Activated CD8-positive, alpha-beta memory T cell treated with anti-CD3 and anti-CD28 coated beads for 48 hours (primary cell): ENCODE measurements at places on chromosomes 16 and 17.

- DNase-seq: no peak
These were observed 3.1 kb upstream of the TLCD2 start for GRCh38 chr17:1713160-1713877.

DNA sequence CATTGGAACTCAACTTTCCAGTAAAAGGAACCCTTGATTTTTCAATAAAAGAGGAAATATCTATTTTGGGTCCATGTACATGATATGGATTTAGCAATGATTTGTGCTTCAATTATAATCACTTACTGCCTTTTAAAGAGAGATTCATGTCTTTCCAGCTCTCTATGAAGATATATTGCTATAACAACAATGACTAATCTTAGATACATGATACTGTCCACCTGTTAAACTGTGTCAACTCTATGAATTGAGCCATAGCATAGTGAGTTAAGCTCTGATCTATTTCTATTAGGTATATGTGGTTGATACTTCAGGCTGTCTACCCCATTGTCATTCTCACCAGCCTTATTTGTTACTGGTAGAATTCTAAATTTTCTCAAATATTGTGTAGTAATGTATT lies 15.0 kb upstream of the MPHOSPH6 start:
- no peak for DNase-seq

GRCh38 chr16:78805556-78805955 lies 706.1 kb downstream of the WWOX start:
- DNase-seq: no peak

DNA sequence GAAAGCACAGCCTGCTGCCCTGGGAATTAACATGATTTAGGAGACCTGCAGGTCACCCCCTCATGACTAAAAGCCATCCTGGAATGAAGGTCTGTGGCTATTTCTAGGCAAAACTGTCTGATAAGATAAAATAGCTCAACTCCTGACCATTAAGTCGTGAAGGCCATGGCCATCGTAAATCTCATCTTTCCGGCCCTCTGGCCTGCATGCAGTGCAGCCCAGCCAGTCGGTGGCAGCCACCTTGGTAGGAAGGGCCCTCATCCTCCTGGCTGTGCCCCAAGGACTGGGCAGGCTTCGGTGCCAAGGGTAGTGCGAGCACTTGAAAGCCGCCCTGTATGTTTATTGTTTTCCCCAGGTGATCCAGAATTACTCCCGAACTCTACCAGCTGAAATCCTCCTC lies 18.2 kb upstream of the MEOX1 start:
- no peak for DNase-seq

- no peak for DNase-seq
These were observed 23.5 kb downstream of the TADA2A start for GRCh38 chr17:37430051-37430627.

GRCh38 chr17:44222112-44222869 lies 2.8 kb upstream of the UBTF start:
- DNase-seq: no peak
